ENCODE measurements at places on chromosomes 3 and 15.
A peak's percentile ranks its signal among the peaks of the same experiment; 100 is the strongest.

DNA sequence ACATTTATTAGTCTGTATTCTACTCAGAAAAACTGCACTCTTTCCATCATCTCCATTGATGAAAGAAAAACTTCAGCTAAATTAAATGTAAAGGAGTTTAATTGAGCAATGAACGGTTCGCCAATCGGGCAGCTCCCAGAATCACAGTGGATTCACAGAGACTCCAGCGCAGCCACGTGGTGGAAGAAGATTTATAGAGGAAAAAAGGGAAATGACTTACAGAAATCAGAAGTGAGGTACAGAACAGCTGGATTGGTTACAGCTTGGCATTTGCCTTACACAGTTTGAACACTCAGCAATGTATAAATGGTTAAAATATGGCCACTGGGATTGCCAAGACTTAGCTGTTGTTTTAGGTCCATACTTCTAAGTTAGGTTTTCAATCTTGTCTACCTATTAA, 2.8 kb upstream of the SUCLG2 start:
- DNase-seq: no peak

DNA sequence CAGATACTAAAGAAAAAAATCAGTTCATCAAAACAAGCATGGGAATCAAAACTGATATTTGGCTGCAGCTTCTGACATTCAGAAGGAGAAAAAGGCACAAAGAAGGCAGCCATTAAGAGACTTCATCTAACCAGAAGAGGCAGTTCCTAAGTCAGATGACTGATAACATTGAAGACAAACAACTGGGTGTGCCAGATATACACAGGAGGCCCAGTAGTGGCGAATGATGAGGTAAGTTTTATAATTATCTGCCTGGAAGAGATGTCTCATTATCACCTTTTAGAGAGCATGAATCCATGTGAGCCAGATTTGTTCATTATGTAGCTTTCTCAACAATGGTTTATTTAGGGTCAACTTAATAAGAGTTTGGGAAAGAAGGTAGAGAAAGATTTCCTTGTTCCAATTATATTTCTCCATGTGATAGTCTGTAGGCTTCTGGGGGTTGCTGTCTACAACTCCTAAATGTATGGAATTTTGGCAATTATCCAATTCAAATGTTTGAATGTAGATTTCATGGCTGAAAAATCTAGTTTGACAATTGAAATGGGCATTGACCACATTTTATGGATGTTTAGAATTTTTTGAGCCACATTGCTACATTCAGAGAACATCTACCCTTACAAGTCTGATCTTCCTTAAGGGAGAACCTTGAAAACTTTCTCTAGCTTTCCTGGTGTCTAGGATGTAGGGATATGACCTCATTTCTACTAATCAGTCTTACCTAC, 50.4 kb upstream of the RASGRF1 start:
- no peak for DNase-seq

- no peak for DNase-seq
Observed at GRCh38 chr3:5123937-5124336, 1.8 kb downstream of the ARL8B start.

GRCh38 chr15:70608144-70608543, 155.2 kb downstream of the UACA start:
- DNase-seq: no peak

DNA sequence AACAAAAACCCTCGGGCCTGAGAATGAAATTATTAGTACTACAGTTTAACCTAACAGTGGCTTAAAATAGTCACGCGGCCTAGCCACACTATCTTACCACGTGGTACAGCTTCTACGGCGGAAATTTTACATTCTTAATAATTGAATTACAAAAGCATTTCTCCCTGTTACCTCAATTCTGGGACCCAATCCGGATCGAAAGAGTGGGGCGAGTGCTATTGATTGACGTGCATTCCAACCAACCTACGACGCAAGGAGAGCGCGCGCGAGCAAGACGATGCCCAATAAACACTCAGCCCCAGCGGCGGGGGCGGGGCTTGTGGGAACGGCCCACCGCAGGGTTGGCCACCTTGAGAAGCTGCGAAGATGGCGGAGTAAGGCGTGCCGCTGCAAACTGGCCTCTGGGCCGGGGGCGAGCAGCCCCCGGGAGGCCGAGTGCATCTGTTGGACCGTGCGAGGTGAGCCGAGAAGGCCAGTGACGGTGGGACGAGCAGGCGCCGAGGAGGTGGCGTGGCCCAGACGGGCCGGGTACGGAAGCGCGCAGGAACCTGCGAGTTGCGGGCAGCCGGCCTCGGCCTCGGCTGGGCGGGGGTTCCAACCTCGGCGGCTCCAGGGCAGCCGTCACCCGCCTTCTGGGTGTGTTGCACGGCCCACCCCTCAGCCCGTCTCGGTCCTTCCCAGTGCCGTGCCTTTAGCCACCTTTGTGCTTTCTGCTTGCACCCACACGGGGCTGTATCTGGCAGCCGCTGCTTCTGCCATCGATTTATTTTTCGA, 48.6 kb downstream of the OIP5 start:
- DNase-seq: peak; percentile 99

GRCh38 chr15:77656294-77656693, 23.6 kb upstream of the LINGO1 start:
- no peak for DNase-seq

- DNase-seq: no peak
Observed at GRCh38 chr3:142801746-142802145, 77.9 kb downstream of the TRPC1 start.

GRCh38 chr15:96088650-96089049, 241.8 kb upstream of the NR2F2 start:
- DNase-seq: no peak

DNA sequence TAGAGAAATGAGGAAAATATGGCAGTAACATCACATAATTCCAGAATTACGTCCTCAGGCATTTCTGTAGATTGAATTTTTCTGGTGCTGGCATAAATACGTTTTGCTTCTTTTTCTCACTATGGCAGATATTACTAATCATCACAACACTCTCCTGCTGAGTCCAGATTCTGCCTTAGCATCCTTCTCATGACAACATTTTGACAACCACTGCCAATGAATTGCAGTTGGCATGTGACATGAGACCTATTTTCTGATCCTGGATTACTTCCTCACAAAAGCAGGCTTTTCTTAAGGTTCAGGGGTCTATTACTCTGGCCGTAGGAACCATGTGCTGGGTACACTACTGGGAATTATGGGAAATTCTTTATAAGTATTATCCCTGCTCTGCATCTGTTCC, 22.5 kb upstream of the ARL6 start:
- DNase-seq: no peak

- DNase-seq: no peak
Observed at GRCh38 chr3:162956711-162957110, 1460.1 kb downstream of the OTOL1 start.

DNA sequence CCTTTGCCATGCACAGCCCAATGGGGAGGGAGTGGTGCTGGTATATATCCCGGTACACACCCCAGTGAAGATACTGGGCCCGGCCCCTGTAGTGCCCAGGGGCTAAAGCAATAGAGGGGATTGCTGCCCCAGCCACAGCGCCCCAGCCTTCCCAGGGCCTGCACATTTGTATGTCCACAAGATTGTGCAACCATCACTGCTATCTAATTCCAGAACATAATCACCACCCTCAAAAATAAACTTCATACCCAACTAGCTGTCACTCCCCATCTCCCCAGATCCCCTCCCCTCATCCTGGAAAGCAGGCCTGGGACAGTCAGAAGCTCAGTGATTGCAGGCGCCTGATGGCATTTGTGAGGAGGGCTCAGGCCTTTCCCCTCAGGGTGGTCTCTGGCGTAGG, 13.5 kb downstream of the GNAI2 start:
- DNase-seq: no peak

- DNase-seq: no peak
Observed at GRCh38 chr3:38455639-38456430, 2.1 kb downstream of the ACVR2B start.

DNA sequence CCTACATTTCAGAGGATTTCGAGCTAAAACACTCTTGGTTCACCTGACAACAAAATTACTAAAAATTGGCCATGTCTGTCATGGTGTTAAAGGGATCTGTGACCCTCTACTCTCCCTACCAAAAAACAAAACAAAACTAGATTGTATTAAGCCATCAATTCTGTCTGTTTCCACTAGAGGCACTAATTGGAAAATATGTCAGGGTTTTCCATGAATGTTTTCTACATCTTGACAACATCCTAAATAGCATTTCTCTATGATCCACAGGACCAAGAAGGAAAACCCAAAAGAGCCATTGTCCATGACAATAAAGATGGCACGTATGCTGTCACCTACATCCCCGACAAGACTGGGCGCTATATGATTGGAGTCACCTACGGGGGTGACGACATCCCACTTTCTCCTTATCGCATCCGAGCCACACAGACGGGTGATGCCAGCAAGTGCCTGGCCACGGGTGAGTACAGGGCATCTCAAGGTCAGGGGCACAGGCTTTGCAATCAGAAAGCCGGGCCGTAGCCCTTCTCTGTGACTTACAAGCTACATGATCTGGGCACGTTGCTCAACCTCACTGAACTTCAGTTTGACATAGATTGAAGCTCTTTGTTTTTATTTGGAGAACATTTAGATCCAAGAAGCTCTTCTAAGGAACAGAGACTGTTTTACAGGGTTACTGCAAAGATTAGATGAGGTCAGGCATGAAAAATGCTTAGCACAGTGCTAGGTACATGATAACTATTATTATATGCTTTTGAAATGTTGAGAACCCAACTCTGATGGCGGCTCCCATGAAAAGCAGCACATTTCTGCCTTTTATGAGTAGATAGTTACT, 74.8 kb downstream of the DNASE1L3 start:
- no peak for DNase-seq

- no peak for DNase-seq
Observed at GRCh38 chr15:74504836-74505235, 36.2 kb upstream of the ARID3B start.

GRCh38 chr3:195184716-195185421, 86.1 kb downstream of the XXYLT1 start:
- no peak for DNase-seq

DNA sequence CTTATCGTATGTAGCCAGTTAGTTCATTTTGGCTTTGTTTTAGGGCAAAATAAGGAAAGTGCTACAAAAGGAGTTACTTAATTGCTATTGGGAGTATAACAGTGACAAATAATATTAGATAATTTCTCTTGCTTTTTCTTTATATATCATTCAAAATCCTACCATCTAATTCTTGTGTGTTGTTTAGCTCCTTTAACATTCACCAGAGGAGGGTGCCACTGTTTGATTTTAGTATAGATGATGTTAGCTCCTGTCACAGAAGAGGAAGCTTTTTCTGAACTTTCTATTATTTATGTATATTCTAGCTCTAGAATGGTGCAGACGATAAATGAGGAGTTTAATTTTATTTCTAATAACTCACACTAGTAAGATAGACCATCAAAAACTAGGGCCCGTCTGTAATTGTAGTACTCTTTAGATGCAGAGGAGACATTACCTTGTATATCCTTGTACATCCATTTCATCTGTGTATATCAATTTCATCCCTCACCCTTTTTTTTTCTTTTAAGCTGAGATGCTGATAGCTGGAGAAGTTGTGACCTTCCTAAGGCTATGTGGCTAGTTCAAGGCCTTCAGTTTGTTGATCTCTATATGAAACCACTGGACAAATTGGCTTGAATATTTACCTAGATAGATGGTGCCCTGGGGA, 3.0 kb downstream of the PPM1L start:
- DNase-seq: no peak

GRCh38 chr15:91426412-91426811, 326.4 kb downstream of the SV2B start:
- no peak for DNase-seq

DNA sequence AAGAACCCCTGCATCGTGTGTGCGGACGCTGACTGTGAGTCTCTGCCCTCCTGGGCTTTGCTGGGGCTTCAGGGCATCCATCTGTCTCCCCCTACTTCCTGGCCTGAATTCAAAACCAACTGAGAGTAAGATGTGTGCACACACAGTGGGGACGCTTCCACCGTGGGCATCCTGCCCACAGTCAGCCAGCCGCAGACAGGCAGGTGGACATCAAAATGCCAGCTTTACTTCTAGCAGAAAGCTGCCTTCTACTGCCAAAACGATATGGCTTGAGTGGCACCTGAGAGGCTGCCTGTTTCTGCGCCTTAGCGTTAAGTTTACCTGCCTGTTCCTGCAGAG, 18.5 kb downstream of the ALDH1A3 start:
- no peak for DNase-seq

DNA sequence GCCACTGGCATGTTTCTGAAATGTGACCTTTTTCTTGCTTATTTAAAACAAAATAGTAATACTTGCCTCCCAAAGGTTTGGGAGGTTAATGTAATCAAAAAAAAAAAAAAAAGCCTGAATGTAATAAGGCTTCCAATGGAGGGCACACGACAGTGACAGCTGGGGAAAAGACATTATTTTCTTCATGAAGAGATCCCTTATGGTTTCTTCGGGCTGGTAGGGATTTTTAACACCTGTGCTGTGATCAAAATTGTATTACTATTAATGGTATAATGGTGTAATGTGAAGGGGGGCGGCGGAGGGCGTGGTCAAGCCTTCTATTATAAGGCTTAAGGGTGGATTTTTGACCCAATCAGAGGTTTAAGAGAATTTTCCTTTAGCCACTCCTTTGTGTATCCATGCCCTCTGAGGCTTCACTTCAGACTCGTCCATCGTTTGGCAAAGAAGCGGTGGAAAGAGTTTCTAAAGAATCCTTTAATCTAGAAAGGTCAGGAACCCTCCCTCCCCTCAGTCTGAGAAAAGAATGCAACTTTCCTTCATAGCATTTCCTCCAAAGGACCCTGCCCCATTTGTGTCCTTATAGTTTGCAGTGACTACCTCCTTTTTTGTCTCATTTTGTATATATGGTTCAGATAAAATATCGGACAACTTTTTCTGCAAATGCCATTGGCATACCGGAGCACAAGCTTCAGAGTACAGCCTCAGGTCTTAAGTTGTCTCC, 89.5 kb upstream of the CHD2 start:
- peak; percentile 74 for DNase-seq

DNA sequence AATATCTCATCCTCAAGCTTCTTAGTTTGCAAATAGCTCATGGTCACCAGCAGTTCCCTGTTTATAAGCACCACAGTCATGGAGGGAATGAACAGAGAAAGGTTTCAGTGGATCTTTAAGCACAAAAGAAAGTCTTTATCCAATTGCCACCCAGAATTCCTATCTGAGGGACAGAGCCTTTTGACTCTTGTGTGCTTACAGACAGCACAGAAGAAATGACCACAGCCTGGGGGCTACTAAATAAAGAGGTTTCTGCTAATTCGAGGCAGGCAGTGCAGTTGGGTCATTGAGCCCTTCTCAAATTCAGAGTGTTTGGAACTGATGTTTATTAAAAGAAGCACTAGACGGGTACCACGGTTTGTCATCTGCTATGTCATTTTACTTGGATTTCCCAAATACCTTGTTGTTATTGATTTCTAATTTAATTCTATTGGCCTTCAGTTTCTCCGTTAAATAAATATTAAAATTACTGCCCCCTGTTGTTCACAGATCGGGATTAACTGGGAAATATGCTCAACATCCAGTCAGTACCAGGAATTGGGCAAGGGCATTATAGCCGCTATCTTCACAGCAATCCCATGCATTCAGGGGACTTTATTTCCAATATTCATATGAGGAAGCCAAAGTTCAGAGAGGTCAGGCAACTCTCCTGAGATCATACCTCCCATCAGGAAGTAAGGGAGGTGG, 3.6 kb downstream of the PRICKLE2 start:
- DNase-seq: no peak
